EL (cell line): ENCODE measurements at places on chromosomes 4 and X.
A peak's percentile ranks its signal among the peaks of the same experiment; 100 is the strongest.

GRCh38 chr4:122796801-122797404 lies 29.7 kb upstream of the FGF2 start:
- DNase-seq = peak; percentile 39

DNA sequence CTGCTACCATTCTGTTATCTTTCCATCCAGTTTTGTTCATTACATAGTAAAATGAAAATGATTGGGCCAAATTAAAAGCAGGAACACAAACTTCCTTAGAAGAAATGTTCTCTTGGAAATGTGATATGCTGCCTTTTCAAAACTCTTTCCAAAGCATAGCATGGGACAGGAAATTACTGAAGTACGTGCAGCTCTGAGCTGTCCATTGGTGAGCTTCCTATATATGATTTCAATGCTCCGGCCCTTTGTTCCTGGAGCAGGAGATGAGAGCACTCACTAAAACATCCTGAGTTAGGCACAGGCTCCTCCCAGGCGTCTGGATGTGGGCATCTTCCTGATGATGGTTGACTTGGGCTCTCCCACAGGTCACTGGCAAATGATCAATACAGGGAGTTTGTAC lies 33.0 kb upstream of the ANXA3 start:
- no peak for DNase-seq

- DNase-seq = no peak
Observed at GRCh38 chrX:46884799-46885198, 27.4 kb upstream of the JADE3 start.

GRCh38 chrX:142637206-142637605 lies 388.5 kb upstream of the SPANXN4 start:
- no peak for DNase-seq

- DNase-seq = no peak
Observed at GRCh38 chrX:10570601-10571000, 49.8 kb downstream of the MID1 start.

DNA sequence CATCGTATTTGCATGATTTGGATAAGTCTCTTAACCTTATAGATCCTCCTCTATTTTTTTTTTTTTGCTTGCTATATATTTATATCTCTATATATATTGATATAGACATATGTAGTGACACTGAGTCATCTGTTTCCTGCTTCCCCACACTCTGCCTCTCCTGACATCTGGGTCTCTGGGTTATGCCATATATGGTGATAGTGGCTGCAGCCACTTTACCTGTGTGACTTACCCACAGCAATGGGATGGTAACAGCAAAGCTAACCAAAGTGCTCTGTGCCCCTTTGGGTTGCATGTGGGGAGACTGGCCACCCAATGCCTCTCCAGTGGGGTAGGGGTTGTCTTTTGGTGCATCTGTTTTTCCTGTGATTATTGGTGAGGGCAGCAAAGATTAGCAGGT lies 14.5 kb downstream of the CMC4 start:
- no peak for DNase-seq

DNA sequence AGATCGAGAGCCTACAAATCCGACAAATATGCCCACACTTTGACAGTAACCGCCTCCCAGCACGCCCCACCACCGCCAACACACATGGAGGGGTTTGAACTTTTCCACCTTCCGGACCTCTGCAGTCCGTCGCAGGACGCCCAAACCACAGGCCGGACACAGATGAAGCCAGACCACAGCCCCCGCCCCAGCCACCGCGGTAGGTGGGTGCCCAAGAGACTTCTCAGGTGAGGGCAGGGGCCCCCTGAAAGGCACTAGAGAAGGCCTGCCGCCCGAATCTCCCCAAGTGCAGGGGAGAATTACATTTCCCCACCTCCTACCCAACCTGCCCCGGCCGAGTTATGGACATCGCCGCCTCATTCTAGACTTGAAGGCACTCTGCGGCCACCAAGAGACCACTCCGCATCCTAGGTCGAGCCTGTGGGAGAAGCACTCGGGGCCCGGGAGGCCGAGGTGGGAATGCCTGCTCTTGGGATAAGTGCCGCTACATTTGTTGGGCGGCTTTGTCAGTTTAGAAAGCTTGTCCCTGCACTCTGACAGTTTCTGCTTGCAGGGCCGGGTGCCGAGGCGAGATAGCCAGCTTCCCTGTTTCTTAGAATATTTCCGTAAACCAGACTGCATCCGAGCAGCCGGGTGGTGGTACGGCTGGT lies 21.5 kb downstream of the HAND2 start:
- no peak for DNase-seq

GRCh38 chr4:26958925-26959653 lies 98.4 kb downstream of the STIM2 start:
- no peak for DNase-seq

GRCh38 chrX:37453821-37454220 lies 104.7 kb downstream of the PRRG1 start:
- DNase-seq = no peak

- DNase-seq = no peak
Observed at GRCh38 chr4:18518098-18518497, 496.5 kb upstream of the LCORL start.

DNA sequence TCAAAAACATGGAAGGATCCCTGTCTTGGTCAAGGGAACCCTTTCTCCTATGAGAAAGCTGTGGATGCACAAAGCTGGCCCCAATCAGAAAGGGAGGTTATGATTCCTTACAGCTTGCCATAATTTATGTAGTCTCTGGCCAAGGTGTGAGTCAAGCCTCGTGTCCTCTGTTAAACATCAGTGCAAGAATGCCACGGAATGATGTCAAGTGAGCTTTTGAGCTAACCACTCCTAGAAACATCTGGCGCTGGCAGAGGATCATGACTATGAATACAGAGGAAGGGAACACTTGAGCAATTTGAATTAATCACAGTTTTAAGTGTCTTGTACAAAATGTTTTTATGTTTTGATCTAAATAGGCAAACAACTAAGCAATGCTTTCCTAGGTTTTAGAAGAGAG lies 51.5 kb upstream of the RAP2C start:
- peak; percentile 5 for DNase-seq

DNA sequence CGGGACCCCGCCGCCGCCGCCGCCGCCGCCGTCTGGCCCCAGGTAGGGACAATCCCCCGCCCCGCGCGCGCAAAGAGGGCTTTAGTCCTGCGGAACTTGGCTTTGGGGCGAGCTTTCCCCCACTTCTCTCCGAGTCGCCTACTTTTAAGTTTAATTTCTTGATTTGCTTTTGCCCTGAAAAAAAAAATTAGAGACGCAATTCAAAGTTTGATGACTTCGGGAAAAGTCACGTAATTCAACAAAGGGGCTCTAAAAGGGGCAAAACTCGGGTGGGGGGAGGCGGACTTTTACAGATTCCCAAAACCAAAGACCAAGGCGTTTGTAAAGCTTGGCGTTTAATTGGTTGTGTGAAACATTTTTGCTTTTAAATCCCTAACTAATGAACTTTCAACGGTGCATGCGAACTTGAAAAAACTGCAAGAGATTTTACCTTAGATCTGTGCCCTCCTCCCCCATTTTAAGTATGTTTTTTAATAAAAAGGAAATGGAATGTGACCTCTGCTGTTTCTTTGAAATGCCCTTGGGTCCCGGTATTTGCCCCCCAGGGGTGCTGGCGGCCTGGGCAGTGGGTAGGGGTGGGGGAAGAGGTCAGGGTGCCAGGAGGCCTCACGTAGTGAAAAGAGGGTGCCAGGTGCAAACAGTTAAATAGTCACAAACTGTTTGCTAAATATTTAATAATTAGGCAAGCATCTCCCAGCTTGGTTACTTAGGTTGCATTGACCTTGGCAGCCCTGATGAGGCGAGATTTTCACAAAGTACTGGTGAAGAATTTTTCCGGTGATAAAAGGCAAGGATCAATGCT lies 209.7 kb downstream of the NWD2 start:
- no peak for DNase-seq

DNA sequence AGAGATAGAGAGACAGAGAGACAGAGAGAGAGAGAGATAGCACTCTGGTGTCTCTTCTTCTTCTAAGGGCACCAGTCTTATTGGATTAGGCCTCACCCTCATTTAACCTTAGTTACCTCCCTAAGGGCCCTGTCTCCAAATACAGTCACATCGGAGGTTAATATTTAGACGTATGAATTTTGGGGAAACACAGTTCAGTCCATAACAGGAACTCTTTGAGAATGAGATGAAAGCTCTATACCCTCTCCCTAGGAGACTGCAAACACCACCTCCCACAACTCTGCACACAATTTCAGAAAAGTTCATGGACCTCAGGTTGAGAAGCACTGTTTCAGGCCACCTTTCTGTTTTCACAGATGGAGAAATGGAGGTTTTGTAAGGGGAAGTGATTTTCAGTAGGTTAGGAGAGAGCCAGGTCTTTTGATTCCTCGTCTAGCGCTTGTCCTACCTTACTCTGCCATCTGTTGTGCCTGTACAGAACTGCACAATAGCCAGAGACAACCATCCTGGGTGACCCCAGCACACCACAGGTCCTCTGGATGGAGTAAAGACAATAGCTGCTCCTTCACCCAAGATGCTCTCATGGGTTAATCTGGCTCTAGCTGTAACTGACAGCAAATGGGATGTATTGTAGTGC lies 16.9 kb upstream of the LOC101059915 start:
- DNase-seq = no peak

GRCh38 chrX:38552721-38553120 lies 8.6 kb upstream of the TSPAN7 start:
- DNase-seq = no peak

GRCh38 chrX:136789856-136790255 lies 9.1 kb upstream of the ARHGEF6 start:
- DNase-seq = no peak
